ENCODE measurements at places on chromosomes 1 and 21. TPM values are rescaled to one million over a fixed set of nuclear protein-coding genes. Genes with fewer than 3 reads are reported as not detected.
A peak's percentile ranks its signal among the peaks of the same experiment; 100 is the strongest.

- DNase-seq, result no peak
These were observed 81.2 kb downstream of the PCSK9 start for GRCh38 chr1:55120538-55120937.

The ZNF648 gene
- not detected for polyA plus RNA-seq

DNA sequence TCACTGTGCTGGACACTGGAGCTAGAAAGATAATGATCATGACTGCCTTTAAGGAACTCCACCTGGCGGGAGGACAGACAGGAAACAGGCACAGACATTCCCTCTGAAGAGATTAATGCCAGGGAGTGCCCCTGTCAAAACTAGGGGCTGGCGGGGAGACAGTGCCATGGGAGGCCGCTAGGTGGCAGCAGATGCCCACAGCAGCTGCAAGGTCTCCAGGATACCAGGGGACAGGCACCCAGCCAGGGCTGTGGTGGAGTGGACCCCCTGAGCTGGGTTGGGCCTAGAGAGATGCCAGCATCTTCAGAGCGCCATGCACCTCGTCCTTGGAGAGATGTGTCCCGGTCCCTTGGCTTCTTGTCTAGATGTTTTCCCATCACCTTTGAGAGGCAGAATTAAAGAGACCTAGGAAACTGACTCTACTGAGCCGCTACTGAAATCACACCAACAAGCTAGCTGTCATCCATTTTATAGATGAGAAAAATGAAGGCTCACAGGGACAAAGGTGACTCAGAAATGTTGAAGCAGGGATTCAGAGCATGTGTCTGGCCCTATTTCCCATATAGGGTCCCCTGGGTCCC lies 3.6 kb downstream of the REN start:
- peak; percentile 71 for DNase-seq

The ANXA9 gene
- polyA plus RNA-seq, result 3.8 TPM

GRCh38 chr1:150262388-150263320 lies 5.1 kb downstream of the CA14 start:
- no peak for DNase-seq

DNA sequence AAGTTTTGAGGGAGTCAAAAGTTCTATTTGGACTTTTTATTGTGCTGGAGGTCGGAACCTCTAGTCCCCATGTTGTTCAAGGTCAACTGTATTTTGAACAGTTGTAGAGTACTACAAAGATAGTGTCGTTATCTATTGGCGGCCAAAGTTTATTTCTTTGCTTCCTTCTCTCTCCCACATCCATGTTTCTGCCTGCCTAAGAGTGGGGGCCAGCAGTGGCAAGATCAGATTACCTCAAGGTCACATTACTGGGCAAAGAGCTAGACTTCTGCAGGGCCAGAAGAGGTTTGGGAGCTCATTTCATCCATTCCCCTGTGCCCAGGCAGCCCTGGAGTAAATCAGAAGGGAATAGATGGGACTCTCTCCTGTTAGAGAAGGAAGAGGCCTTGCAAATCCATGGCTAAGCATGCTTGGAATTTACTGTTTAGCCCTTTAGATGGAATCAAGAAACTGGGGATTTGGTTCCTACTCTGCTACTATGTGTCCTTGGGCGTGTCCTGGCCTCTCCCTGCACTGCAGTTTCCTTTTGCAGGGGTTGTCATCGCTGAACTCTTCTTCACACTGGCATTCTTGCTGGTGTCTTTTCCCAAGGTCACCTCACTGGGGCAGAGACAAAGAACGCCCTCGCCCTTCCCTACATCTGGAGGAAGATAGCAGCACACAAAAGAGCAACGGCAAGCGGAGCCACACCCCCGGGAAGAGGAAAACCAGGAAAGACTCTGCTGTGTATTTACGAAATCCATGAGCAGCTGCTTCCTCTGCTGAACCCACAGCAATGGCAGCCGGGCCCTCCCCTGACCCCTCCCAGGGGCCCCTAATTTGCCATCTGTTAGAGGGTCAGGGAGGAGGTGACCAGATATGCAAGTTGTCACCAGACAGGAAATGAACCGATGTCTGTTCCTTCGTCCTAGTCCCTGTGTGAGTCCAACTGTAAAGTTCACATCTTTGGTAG lies 73.3 kb downstream of the PLPP3 start:
- DNase-seq, result no peak

The S100A7 gene
- polyA plus RNA-seq, result not detected

- DNase-seq, result peak; percentile 61
These were observed 124.6 kb downstream of the TGFBR3 start for GRCh38 chr1:91761295-91761721.

- DNase-seq, result no peak
These were observed 549.3 kb downstream of the NCAM2 start for GRCh38 chr21:21547368-21547953.

The C8B gene
- not detected for polyA plus RNA-seq

The DUSP23 gene
- polyA plus RNA-seq, result 10.2 TPM

DNA sequence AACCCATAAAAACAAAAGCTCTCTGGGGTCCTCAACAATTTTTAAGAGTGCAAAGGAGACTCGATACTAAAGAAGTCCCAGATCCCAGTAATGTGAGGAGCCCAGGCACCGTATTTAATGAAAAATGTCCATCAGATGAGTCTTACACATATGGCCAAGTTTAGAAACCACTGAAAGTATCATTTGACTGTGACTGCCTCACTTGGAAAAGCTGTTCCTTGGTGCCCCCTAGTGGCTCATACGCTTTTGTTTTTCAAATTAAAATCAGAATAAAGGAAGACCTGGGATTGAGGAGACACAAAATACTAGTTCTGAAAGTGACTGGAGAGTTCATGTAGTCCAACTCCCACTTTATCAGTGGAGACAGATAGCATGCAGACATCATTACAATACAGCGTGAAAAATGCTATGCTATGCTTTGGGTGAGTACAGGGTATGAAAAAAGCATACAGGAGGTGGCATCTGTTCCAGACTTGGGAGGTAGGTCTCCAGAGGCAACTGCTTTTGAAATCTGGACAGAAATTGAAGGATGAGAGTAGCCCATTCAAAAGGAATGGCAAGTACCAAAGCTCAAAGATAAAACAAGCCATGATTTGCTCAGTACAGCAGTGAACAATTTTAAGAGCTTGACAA lies 33.8 kb downstream of the GDAP2 start:
- peak; percentile 77 for DNase-seq

The FASLG gene
- 0.14 TPM for polyA plus RNA-seq

The GBP6 gene
- not detected for polyA plus RNA-seq

GRCh38 chr21:33259428-33259827 lies 6.7 kb upstream of the IL10RB start:
- no peak for DNase-seq

The CCDC28B gene
- 44.2 TPM for polyA plus RNA-seq

GRCh38 chr21:44918581-44919033 lies 2.1 kb downstream of the ITGB2 start:
- no peak for DNase-seq

DNA sequence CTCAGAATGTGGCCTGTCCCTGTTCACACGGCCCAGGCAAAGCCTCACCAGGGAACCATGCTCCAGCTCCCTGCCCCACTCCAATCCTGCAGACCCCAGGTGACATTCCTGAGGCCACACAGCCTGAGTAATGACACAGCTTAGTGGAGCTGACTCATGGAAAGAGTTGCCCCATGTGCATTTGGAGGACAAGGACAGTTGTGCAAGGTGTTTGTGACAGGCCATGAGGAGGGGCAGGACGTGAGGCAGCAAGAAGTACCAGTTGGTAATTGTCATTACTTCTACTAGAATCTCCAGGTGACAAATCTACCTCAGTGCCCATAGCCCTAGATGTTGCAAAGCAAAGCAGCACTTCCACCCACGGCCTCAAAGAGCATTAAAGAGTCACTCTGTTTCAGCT lies 15.2 kb downstream of the PRR9 start:
- no peak for DNase-seq

DNA sequence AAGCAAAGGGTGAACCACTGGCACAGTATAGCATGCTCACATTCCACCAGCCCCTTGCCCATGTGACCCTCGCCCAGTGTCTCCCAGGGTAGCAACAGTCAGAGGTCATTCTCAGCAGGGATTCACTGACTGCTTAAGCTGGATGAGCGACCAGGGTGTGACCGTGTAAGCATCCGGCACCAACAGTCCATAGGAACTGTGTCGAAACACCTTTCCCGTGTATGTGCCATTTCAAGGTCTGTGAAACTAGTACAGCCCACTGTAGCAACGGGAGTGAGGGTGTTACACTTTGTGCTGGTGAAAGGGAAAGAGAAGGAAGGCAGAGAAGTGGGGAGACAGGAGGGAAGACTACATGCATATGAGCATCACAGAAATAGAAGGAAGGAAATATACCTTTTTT lies 10.8 kb downstream of the PIK3C2B start:
- DNase-seq, result no peak

The DNMT3L gene
- not detected for polyA plus RNA-seq

The MYCL gene
- 2.6 TPM for polyA plus RNA-seq

DNA sequence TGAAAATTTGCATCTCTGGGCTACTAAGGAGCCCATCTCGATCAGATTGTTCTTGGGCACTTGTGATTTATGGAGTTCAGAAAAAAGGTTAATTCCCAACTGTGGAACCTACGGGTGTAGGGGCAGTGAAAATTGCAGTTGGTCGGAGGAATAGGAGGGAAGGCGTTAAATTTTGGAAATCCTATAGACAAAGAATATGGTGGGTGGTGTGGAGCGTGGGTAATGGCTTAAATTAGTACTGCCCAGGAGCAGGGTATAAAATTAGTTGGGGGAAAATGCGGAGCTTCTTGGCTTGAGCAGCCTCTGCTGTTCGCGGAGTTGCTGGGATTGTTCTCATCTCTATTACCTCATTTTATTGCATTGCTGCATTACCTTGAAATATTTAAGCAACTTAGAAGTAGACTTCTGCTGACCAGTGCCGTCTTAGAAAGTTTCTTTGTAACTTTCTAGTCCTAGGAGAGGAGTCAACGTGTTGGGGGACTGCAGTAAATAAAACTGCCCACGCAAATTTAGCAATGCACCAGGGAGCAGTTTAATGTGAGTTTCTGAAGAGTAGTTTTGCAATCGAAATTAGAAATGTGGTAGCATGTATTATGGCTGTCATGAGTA lies 514 bp downstream of the S1PR1 start:
- peak; percentile 21 for DNase-seq

The TSPEAR gene
- 0.14 TPM for polyA plus RNA-seq

The LRRC71 gene
- polyA plus RNA-seq, result 0.83 TPM

GRCh38 chr1:63223426-63223825 lies 98.9 kb upstream of the FOXD3 start:
- DNase-seq, result no peak

- no peak for DNase-seq
These were observed 74.9 kb upstream of the ANGPTL1 start for GRCh38 chr1:178945763-178946266.

DNA sequence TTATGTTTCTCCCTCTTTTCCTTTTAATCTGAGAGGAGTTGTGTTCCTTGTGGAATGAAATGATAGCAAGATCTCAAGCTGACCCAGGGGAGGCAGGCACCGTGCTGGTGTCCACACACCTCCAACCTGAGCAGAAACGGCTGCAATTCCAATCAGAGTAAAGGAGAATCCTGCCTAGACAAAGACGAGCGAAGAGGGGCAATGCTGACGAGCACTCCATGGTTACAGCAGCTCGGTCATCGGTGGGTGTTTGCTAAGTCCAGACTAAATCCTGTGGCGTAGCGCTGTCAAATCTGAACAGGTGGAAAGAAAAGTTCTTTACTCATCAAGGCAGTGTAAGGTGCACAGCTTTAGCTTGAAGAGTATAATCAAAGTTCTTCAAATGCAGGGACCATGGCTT lies 74.8 kb downstream of the PLD5 start:
- DNase-seq, result no peak

The DIRAS3 gene
- polyA plus RNA-seq, result 3.9 TPM

DNA sequence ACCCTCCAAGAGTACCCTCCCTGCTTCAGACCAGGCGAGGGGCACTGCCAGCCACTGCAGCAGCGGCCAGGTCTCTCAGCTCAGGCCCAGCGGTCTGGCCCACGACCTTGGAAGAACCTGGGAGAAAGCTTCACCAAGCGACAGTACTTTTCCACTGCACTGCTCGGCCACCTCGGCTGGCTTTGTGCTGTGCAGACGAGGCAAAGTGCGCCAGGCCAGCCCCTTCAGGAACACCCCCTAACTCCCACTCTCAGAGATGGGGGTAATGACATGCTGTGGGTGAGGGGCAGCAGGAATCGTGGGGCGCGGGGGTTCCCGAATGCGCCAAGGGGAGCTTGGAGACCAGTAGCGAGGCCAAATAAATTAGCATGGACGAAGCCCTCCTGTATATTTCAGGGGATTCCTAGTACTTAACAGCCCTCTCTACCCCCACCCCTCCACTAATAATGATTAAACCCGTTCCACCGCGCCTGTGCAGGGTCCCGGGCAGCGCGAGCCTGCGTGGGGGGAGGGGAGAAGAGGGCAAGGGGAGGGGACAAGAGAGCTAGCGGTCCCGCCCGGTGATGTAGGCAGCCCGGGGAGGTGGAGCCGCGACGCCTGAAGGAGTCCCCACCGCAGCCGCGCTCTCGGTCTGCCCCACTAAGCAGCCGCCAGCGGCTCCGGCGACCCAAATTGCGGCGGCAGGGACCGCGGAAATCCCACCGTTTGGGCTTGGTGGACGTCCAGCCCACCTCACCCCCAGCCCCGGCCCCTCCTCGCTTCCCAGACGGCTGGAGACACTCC lies at the start of gene FAM43B:
Gene FAM43B, plus strand, starts transcription at position 629 of the 783 bp plus-strand sequence. CDS start 401 bp downstream, outside the sequence.
- peak; percentile 87 for DNase-seq
